ENCODE measurements at places on chromosomes 12 and 14.
A peak's percentile ranks its signal among the peaks of the same experiment; 100 is the strongest.

GRCh38 chr12:96408993-96409392 is 8.8 kb upstream of the CDK17 start:
- DNase-seq, result no peak

DNA sequence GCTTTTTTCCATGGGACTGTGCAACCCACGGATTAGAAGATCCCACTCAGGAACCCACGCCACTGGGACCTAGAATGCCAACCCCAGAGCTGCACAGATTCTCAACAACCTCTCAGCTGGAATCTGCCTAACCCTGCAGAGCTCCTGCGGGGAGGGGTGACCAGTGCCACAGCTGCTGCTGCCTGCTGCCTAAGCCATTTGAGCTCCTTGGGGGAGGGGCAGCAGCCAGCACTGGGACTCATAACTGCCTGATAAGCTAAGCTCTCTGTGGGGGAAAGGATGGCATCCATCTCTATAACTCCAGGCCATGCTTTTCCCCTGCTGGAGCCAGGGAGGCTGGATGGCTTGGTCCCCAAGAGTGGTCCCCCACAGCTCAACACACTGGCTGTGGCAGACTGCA is 182.8 kb downstream of the SLC5A8 start:
- DNase-seq, result no peak

DNA sequence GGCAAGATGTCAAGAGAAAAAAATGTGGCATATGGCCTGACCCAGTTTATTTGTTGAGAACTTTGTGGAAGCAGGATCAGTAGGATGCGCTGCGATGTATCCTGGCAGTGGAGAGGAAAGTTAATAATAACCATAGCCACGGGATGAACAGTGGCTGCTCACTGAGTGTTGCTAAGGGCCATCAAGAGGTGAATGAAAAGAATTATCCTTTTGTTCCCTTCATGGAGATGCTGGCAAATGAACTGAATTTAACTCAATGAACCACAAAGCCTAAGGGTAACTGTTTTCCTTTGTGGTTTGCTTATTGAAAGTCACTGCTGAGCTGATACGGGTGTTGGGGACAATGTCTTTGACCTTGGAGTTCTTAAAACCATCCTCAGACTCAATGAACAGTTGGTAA is 476.5 kb downstream of the APAF1 start:
- no peak for DNase-seq

DNA sequence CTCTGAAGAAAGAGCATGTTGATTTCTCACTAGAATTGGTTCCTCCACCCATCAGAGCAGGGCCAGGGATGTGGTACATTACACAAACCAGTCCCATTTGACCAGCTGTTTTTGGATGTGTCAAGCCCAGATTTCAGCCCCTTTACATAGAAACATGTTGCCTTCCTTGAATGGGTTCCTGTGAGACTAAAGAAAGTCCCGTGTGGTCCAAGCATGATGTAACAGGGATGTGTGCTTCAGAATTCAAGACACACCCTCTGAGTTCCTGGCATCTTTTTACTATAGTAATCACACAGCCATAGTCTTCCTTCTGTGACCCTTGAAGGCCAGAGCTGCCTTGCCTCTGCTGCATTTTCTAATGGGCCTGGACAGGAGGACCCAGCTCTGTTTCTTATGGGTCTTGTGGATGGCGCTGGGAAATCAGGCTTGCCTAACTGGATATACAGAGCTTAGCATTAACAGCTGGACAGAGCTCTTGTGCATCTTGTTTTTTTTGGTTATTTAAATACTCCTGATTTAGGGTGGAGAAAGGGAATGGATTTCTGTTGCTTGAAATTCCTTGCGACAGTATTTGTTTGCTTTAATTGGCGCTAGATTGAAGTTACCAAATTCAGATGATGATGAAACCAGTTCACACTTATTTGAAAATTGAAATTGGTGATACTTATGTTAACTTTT is 341.0 kb downstream of the ZFP36L1 start:
- no peak for DNase-seq

GRCh38 chr12:121712190-121712460 is 427 bp upstream of the TMEM120B start:
- DNase-seq, result peak; percentile 47

GRCh38 chr12:124422570-124423523 is 128.0 kb downstream of the RFLNA start:
- no peak for DNase-seq

GRCh38 chr12:132139912-132140311 is 4.2 kb downstream of the DDX51 start:
- no peak for DNase-seq

DNA sequence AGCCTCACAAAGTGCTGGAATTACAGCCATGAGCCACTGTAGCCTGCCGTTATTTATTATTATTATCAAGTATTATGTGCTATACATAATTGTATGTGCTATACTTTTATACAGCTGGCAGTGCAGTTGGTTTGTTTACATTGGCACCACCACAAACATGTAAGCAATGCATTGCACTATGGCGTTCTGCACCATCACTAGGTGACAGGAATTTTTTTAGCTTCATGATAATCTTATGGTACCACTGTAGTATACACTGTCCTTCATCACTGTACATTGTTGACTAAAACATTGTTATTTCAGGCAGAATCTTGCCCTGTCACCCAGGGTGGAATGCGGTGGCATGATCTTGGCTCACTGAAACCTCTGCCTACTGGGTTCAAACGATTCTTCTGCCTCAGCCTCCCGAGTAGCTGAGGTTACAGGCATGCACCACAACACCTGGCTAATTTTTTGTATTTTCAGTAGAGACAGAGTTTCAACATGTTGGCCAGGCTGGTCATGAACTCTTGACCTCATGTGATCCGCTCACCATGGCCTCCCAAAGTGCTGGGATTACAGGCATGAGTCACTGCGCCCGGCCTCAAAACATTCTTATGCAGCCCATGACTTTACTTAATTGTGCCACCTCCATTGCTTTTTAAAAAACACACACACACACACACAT is 17.1 kb downstream of the MRPL42 start:
- DNase-seq, result no peak

DNA sequence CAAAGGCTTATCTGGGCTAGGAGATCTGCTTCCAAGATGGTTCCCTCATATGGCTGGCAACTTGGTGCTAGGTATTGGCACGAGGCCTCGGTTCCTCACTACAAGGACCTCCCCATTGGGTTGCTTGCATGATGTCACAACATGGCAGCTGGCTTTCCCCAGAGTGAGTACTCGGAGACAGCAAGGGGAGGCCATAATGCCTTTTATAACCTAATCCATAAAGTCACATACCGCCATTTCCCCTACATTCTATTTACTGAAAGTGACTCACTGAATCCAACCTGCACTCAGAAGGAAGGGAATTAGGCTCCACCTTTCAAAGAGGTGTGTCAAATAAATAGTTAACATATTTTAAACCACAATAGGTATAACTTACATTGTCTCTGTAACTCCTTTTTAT is 130.9 kb downstream of the SAMD4A start:
- DNase-seq, result no peak

GRCh38 chr12:49867570-49868341 is 24.9 kb upstream of the BCDIN3D start:
- no peak for DNase-seq

DNA sequence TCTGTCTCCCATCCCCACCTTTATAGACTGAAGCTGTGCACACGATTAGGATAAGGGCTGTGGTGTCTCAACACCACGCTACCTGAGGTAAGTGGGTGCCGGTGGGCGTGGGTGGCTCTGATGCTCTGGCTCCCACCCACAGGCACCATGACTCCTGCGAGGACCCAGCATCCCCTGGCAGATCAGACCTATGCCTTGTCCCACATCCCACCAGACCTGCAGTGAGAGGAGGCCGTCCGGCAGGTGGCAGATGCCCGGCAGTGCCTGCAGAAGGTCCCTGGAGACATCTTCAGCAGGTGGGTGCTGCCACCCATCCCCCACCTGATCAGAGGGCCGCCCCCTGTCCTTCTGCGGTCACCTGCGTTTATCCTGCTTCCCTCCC is 104.4 kb upstream of the PRB2 start:
- no peak for DNase-seq
